Hindlimb muscle (tissue), 1 donor: ENCODE measurements at places on chromosomes 2 and 18. TPM values are rescaled to one million over a fixed set of nuclear protein-coding genes. Genes with fewer than 3 reads are reported as not detected.

The REG3G gene
- not detected for polyA plus RNA-seq

The OTOS gene
- not detected for polyA plus RNA-seq

The CYP27A1 gene
- polyA plus RNA-seq: 25.4 TPM

The PLCD4 gene
- 61.5 TPM for polyA plus RNA-seq

The SKOR2 gene
- not detected for polyA plus RNA-seq

The TMEM237 gene
- 29.2 TPM for polyA plus RNA-seq

The ANKRD30BL gene
- 0.08 TPM for polyA plus RNA-seq

The EFR3B gene
- polyA plus RNA-seq: 5.3 TPM

The SPDYA gene
- polyA plus RNA-seq: 1.5 TPM

GRCh38 chr2:204019572-204020501 lies 83.3 kb downstream of the ICOS start:
- no peak for DNase-seq

DNA sequence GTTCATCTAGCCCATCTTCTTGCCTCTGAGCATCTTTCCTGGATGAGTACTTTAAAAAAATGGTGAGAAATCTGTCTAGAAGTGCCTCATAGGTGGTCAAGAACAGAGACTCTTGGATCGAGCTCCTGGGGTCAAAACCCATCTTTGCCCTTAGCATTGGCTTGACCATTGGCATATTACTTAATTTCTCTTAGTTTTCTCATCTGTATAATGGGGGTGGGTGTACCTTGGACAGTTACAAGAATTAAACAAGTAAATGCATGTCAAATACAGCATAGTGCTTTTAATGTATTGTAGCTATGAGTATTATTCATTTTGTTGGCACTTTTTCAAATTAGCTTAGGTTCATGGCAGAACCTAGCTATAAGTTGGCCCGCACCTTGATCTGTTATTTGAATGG lies 36.8 kb downstream of the DHRS9 start:
- DNase-seq: no peak

- no peak for DNase-seq
Measured at GRCh38 chr18:27985832-27986231, 191.1 kb downstream of the CDH2 start.

- DNase-seq: no peak
Measured at GRCh38 chr2:128324008-128324896, 5.6 kb upstream of the HS6ST1 start.

DNA sequence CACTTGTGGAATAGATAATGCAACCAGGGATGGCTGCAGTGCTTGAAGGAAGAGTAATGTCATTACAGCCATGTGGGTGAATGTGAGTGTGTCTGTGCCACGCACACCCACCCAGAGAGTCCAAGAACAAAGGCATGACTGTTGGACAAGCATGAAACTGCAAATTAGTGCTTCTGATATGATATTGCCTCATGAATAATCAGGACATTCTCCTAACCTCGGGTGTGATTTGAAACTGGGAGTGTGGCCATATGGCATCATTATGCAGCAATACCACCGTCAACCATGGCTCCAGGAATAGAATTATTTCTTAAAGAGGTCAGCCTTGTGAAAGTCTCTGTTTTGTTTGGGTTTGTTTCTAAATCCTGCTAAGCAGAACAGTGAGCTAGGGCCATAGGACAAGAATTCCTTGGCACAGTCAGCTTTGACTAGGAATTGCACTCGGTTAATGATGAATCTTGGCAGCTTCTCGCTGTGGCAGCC lies 678.0 kb upstream of the RAB6C start:
- peak; percentile 31 for DNase-seq

DNA sequence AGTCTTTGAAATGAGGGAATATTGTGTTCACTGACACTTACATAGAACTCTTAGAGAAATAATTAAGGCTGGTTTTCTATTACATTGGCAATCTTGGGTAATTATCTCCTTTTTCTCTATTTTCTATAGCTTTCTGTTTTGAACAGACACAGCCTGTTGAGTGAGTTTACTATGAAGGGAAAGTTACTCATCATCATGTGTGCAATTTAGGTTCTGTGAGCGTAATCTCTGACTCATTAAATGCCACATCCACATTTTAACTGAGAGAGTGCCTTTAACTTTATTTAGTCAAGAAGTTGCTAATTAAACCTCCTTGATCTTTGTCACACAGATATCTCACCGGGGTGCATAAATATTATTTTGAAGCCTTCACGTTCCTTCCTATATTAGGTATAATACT lies 174.0 kb upstream of the SLC8A1 start:
- no peak for DNase-seq

DNA sequence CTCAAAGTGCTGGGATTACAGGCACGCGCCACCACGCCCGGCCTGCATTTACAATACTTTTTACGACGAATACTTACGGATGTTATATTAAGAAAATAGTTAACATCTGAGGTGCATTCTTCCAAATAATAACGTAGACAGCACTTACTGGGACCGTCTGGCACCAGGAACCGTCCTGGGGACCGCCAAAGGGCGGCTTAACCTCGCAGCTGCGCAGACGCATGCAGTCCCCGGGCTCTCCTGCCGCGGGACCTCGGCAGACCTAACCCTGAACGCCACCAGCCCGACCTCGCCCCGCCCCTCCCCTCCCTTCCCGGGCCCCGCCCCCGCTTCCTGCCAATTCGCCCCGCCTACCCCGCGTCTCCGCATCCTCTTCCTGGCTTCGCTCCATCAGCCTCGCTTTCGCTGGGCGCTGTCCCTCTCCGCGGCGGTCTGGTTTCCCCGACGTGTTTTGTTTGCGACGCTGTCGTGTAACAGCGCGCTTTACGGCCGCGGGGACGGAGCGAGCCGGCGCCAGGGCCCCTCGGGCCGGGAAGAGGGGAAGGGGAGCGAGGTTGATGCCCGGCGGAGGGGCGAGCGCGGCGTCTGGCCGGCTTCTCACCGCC lies at the start of gene CNOT11:
CNOT11 (plus strand) TSS at position 479 of the 605 bp plus-strand sequence; CDS start at position 558, 79 bp downstream.
- DNase-seq: peak; percentile 99

GRCh38 chr2:235171550-235172031 lies 219.8 kb downstream of the SH3BP4 start:
- DNase-seq: no peak

GRCh38 chr2:73203055-73203681 lies 794 bp downstream of the NOTO start:
- DNase-seq: no peak

DNA sequence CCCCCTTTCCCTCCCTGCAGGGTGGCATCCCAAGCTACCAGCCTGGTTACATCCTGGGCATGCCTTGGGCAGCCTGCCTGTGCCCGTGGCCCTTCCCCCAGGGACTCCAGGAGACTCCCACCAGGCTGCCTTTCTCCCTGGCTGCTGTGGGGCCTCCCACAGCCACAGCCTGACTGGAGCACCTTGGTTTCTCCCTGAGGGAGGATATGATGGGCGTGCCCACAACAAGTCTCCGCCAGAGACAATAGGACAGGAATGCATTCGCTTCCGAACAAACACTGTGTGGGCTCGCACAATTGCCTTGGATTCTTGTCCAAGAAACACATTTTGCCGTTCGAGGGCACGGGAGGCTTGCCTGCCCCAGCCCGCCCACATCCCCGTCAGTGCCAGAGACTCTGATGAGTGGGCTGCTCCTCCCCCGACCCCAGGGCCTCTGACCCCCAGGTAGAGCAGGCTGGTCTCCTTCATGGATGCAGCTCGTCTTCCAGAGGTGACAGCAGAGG lies 102.1 kb downstream of the SMAD7 start:
- no peak for DNase-seq

- peak; percentile 99 for DNase-seq
Measured at GRCh38 chr2:65129826-65130663, at the start of gene RAB1A. RAB1A (minus strand) TSS chr2:65130106; CDS start chr2:65129915, 191 bp downstream.

- peak; percentile 40 for DNase-seq
Measured at GRCh38 chr2:85998071-85998991, 107.4 kb downstream of the POLR1A start.

GRCh38 chr2:159497847-159498246 lies 118.5 kb downstream of the BAZ2B start:
- no peak for DNase-seq

GRCh38 chr2:173150087-173150486 lies 74.4 kb downstream of the MAP3K20 start:
- no peak for DNase-seq

DNA sequence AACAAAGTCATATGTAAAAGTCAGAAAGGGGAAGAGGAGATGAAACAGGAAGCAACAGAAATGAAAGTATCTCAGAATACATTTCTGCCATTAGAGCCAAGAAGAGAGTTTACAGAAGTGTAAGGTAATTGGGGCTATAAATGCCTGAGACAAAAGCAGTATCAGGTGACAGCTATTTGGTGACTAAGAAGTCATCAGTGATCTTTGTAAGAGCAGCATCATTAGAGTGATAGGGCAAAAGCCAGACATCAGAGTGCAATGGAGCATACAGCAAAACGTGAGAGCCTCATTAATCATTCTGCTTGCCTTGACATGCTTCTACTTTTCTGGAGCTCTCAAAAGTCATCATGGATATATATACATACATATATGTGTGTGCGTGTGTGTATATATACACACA lies 804.7 kb upstream of the PIK3C3 start:
- DNase-seq: no peak

DNA sequence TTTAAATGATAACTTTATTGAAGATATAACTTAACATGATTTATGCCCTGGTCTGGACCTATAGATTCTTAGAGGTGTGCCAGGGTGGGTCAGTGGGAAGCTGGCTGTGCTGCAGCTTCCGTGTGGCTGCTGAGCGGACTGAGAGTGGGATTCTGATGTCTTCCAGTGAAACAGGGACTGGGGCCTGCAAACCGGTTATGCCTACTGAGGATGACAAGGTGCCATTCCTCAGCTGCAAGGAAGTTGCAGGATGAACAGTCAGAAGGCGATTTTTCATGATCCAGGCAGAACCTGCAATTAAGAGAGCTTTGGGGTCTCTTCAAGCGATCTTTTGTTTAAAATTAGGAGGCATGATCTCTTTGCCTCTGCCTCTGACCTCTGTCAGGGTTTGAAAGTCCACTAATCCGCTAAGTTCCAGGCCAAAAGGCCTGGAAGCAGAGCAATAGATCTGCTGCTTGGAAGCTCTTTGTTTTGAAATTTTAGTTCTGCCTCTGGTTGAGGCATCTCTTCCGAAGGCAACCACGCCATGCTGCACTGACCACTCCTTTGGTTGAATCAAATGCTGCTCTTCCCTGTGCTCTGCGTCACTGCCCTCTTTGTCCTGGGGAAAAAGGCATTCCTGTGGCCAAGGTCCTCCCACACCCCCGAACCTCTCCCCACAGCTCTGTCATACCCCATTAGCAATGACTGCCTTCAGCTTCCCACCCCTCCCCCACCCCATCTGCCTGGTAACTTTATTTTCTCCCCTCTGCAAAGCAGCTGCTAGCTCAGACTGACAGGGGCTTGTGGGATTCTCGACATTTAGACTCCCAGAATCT lies 2.0 kb downstream of the TMEM169 start:
- no peak for DNase-seq

DNA sequence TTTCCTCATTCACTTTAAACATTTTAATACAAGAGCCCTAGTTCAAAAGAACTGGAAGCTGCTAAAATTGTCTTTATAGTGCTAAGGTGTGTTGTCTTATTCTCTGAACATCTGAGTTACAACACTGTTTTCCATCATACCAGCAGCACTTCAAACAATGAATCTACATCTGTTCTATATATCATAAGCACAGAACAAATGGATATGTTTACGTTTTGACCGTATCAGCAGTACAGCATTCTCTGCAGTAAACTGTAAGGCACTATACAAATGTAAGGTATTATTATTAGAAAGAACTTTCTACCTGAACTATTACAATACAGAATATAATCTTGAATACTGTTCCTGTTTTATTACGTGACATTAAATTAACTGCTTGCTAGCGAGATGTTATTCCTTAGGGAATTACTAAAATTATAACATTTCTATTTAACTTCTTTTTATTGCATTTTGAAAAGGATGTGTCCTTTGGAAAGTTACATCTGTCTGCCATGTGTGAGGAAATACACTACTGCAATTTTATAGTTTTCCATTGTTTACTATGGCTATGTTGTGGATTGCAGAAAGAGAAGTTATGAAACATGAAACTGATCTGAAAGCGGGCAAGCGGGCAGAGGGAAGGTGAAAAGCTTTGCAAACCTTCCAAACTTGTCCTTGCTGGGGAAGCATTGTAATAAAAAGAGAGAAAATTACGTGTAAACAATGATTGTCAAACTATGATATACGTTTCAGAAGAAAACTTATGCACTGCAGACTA lies 13.7 kb downstream of the NCKAP1 start:
- DNase-seq: no peak

- DNase-seq: peak; percentile 23
Measured at GRCh38 chr18:12658426-12659138, 675 bp upstream of the SPIRE1 start.

DNA sequence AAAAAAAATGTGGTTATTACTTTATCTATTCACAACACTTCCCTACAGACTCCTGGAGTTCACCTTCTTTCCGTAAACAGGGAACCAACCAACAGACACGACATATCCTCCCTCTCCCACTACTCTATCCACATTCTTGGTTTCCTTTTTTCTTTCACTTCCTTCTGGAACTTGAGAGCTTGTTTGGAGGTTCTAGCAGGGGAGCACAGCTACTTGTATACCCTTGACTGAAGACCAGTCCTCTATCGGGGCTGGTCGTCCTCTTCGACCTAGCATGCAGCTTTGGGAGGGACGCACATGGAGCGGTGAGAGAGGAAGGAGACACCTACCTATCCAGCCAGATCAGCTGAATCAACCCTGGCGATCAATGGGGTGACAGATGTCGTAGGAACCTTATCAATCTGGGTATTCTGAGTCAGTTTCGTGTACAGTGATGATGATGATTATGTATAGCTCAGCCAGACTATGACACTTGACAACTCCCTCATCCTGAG lies 43.5 kb upstream of the MSH2 start:
- DNase-seq: no peak

GRCh38 chr2:217937446-217937845 lies 65.3 kb downstream of the TNS1 start:
- no peak for DNase-seq

DNA sequence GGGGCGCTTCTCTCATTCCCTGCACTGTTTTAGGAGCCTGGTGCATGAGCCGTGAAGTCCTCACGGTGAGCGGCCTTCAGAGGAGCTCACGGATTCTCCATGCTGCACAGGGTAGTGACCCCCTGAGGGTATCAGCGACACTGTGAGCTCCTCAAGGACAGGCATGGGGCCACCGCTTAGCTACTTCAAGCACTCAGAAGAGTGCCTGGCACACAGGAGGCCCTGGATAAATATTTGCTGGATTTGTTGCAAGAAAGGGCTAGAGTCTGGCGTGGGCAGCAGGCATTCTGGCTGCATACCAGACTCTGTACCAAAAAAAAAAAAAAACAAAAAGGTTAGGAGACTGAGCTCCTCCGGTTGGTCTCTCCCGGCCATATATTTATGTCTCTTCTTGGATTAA lies 5.7 kb upstream of the MBP start:
- DNase-seq: no peak

DNA sequence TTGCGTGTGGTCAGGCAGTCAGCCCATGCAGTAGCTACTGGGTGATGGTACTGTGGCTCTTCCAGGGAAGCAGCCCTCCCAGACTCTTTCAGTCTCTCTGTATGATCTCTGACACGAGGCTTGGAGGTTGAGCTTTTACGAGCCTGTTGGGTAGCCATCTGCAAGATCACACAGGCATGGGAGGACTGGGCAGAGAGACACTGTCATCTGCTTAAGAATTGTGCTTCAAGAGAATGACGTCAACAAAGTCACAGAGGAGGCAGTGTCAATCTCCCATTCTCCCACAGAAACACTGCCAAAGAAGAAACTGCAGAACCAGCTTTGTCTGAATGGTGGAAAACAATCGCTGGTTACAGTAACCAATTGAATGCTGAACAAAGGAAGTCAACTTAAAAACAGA lies 78.4 kb upstream of the MC2R start:
- DNase-seq: no peak

GRCh38 chr18:48937869-48938750 lies 12.7 kb downstream of the SMAD7 start:
- DNase-seq: no peak
